ENCODE measurements at places on chromosomes 7 and 10.

- DNase-seq = no peak
Observed at GRCh38 chr7:36013246-36014014, 139.6 kb upstream of the EEPD1 start.

DNA sequence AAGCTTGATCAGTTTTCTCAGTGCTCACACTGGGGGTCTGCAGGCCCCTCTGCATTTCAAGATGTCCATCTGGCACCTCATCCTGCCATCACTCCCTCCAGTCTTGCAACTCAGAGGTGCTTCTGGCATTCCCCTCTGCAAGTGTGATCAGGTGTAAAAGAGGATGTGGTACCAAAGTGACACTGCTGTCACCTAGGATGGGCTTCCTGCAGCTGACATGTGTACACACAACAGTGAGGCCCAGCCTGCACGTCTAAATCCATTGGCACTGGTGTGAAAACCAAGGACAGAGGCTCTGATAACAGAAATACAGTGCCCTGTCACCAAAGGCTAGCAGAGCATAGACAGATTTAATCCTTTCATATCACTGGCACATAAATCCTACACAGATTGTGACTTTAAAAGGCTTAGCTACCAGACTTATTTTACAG lies 162.5 kb upstream of the CELF2 start:
- DNase-seq = no peak

GRCh38 chr7:132162556-132163144 lies 413.6 kb downstream of the PLXNA4 start:
- DNase-seq = no peak

GRCh38 chr7:47571331-47572093 lies 10.4 kb downstream of the TNS3 start:
- DNase-seq = peak; percentile 96

DNA sequence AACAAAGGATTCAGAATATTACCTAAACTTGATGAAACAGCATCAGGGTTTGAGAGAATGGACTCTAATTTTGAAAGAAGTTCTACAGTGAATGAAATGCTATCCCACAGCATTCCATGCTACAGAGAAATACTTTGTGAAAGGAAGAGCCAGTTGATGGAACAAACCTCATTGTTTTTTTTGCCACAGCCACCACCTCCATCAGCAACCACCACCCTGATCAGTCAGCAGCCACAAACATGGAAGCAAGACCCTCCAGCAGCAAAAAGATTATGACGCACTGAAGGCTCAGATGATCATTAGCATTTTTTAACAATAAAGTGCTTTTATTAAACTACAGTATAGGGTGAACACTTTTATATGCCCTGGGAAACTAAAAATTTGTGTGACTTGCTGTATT lies 98.7 kb downstream of the LRRC4 start:
- DNase-seq = no peak

- DNase-seq = no peak
Observed at GRCh38 chr10:2278363-2278762, 541.0 kb upstream of the ADARB2 start.

DNA sequence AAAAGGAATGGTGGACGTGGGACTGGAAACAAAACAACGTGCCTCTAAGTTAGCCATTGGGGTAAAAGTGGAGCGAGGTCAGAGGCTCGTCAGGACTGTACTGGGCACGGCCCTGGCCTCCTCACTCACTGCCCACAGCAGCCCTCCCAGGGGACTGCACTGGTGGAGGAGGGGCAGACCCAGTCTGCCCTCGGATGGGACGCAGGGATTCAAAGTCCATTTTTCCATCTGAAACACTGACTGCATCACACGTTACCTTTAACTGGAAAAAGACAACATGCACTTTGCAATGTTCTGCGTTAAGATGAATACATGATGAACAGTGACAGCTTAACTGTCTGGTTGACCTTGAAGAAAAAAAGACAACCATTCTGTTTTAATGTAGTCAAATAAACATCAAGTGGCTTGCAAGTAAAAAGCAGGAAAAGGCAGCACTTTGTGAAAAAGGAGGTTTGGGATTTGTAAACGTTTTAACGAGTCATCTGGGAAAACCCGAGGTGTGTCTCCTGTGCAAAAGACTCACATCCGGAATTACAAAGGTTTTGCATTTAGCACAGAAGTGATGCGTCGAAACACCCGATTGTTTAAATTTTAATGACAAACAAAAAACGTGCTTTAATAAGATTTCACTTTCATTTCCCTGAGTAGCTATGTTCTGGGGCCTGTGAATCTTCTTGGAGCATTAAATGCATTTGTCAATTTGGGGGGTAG lies 18.8 kb downstream of the KLF6 start:
- DNase-seq = no peak

GRCh38 chr7:42234736-42235135 lies 2.3 kb downstream of the GLI3 start:
- DNase-seq = peak; percentile 28

GRCh38 chr10:123035467-123036086 lies 26.8 kb downstream of the ACADSB start:
- DNase-seq = no peak

DNA sequence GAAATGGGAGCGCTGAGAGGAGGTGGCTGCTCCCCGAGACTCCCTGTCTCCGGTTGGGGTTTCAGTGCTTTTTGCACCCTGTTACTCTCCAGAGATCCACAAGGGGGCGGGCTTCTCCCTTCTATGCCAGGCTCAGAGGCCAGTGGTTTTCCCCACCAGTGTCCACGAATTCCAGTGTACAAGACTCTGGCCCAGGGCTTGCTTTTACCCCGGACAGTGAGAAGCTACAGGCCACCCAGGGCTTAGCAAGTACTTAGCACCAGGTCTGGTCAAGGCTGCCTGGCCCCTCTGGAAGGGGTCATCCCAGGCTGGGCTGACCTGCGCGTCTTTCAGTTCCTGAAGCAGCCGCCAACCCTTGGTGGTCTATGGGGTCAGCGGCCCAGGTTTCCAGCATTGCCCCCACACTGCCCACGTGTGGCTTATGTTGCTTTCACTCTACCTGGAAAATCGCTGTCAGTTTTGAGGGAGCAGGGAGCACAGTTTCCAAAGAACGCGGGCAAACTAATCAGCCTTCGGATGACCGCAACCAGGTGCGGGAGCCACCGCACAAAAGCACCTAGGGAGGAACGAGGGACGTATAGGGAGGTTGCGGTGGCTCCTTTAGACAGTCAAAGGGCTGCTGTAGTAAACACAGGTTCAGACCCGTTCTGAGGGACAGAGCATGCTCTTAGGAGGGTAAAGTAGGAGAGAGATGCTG lies 6.8 kb downstream of the CYP26A1 start:
- DNase-seq = peak; percentile 76

DNA sequence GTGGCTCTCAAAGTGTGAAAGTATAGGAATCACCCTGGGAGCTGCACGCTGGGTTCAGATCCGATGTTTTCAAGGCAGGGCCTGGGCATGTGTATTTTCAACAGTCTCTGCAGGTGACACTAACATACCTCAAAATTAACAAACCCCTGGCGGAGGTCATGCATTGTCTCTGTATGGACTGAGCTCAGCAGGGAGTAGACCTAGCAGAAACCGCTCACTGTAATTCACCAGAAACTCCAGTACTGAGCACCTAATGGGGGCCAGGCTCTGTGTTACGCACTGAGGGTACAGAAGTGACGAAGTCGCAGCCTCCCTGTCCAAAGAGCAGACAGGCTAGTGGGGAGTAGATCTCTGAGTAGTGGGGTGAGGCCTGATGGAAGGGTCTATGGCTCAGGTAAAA lies 5.6 kb downstream of the STRA8 start:
- no peak for DNase-seq

DNA sequence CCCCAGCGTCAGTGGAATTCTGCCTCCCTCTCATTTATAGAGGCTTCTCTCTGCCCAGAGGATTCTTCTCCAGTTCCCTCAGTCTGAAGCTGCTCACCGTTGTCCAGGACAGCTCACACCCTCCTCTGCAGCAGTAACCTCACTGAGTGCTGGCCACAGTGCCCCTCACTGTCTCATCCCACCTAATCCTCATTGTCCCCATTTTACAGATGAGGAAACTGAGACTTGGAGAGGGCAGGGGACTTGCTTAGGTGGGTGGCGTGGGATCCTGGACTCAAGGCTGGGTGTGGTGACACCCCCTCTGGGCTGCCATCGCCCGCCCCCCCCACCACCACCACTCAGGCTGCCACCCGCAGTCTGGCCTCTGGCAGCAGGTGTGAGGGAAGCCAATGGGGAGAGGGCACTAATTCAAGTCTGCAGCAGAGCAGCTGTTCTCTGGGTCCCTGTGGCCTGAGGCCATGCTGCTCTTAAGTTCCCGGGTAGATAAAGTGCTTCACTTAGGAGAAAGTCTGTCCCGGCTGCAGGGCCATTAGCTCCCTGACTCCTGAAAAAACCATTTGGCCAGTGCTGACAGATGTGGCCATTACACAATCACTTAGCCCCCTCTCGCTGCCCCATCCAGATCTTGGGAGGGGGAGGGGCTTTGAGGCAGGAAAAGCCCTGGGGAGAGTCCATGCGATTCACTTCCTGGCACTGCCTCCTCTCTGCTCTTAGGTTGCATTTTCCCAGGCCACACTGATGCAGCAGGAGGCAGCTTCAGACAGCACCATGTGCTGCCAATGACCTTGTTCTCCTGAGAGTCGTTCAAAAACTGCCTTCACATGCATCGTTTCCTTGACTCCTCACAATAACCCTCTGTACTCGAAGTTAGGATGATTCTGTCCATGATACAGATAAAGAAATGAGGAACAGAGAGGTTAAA lies 36.3 kb downstream of the DRGX start:
- no peak for DNase-seq

- DNase-seq = no peak
Observed at GRCh38 chr7:94336009-94336408, 58.7 kb upstream of the COL1A2 start.

- no peak for DNase-seq
Observed at GRCh38 chr10:63120554-63120953, 12.6 kb upstream of the NRBF2 start.

- no peak for DNase-seq
Observed at GRCh38 chr10:5538892-5539651, 14.3 kb downstream of the CALML3 start.

GRCh38 chr7:54802841-54803240 lies 43.8 kb upstream of the SEC61G start:
- DNase-seq = no peak

DNA sequence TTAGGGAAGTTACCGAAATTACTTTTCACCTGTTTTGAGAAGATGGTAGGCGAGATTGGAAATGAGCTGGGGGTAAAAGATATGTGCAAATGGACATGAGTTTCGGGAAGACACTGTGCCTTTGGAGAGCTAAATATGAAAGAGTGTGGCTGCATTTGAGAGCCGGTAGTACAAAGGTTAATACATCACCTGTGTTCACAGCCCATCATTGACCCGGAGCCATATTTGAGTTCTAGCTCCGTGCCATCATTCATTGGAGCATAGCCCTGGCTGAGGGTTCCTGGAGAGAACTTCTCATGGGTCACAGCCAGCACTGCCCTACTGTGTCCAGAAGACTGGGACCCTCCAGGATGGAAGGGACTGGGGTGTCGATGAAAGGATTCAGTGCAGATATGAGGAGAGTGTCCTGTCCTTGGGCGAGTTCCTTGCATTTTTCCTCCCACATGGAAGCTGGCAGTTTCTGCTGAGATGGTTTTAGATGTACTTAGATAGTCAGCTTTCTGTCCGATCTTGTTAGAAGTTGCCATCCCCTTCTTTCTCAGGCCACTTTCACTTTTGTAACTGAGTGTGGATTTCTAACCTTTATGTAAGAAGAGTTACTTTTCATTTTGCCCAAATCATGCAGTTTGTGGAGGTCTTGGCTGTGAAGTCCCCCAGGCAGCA lies 138.8 kb downstream of the JCAD start:
- DNase-seq = no peak

GRCh38 chr7:88256906-88257305 lies 37.1 kb upstream of the SRI start:
- DNase-seq = no peak

GRCh38 chr10:80500572-80501380 lies 36.9 kb upstream of the SH2D4B start:
- peak; percentile 80 for DNase-seq

DNA sequence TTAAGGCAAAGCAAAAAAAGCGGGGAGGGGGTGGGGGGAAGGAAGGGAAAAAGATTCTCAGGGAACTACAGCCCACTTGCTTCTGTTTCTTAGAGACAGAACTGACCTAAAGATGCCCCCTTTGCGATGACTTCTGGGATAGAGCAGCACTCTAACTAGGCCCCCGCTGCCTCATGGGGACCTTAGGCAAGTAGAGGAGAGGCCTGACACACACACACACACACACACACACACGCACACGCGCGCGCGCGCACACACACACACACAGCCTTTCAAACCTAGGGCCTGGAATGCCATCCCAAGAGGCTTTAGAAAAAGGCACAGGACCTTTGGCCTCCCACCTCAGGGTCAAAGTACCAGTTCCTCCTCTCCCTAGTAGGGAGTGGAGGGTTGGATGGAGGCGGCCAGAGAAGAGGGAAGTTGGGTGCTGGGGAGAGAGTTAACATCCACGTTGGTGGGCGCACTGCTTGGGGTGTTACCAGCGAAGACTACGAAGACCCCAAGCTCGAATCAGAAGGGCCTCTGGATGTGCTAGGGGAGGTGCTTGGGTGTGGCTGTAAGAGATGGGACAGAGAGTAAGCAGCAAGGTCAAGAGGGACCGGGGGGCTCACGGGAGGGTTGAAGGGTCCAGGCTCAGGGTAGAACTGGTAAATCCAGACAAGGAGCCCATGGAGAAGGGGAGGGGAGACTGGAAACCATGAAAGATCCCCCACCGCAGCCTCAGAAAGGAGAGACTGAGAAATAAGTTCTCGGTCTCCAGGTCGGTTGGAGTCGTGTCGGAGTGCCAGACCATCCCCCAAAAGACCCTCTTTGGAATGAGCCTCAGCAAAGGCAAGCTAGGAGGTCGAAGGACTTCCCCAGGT lies 1.2 kb upstream of the COL1A2 start:
- no peak for DNase-seq

GRCh38 chr10:1169981-1170866 lies 114.0 kb downstream of the WDR37 start:
- no peak for DNase-seq
